ENCODE measurements at places on chromosomes 6 and 20. TPM values are rescaled to one million over a fixed set of nuclear protein-coding genes. Genes with fewer than 3 reads are reported as not detected.
A peak's percentile ranks its signal among the peaks of the same experiment; 100 is the strongest.

FRMD1 gene
- total RNA-seq: 0.96 TPM

FOXF2 gene
- total RNA-seq: 0.73 TPM

PDE7B gene
- 5.1 TPM for total RNA-seq

FNDC1 gene
- total RNA-seq: 0.33 TPM

DNA sequence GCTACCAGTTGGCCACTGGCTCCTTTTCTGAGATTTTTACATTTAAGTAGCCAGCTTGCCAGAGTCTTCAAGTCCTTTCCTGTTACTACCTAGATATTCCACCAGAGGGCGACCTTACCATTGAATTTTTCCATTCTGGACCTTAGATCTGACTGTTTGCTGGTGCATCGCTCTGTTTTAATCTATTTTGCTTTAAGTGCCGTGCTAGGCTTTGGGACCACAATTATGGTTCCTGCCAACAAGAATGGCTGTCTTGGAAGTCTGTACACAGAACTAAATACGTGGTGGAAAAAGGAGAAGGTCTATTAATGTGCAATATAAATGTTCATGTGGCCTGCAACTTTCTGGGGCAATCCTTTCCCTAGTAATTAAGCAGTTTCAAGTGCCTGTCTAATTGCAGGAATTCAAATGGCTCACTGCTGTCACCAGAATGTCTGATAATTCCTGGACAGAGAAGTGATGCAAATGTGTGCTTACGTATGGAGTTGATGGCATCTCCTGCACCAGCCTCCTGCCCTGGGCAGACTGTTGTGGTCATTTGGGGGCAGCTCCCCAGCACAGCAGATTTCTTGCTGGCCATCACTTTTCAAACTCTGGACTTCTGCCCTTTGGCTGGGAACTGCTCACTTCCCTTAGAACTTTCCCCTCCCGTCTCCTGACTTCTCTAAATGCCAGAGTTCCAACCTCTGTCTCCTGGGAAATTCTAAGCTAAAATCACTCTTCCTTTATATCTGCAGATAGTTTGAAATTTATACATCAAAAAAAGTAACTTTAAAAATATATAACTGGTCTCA is 5.6 kb upstream of the HLA-DOA start:
- DNase-seq: no peak
- H3K27me3 ChIP-seq: no peaks in the 10 kb centered on the region
- no peaks in the 10 kb centered on the region for H3K4me1 ChIP-seq
- H3K4me3 ChIP-seq: no peak overlapping the region
- no peak overlapping the region for H3K27ac ChIP-seq
- no peaks in the 10 kb centered on the region for H3K36me3 ChIP-seq

DNA sequence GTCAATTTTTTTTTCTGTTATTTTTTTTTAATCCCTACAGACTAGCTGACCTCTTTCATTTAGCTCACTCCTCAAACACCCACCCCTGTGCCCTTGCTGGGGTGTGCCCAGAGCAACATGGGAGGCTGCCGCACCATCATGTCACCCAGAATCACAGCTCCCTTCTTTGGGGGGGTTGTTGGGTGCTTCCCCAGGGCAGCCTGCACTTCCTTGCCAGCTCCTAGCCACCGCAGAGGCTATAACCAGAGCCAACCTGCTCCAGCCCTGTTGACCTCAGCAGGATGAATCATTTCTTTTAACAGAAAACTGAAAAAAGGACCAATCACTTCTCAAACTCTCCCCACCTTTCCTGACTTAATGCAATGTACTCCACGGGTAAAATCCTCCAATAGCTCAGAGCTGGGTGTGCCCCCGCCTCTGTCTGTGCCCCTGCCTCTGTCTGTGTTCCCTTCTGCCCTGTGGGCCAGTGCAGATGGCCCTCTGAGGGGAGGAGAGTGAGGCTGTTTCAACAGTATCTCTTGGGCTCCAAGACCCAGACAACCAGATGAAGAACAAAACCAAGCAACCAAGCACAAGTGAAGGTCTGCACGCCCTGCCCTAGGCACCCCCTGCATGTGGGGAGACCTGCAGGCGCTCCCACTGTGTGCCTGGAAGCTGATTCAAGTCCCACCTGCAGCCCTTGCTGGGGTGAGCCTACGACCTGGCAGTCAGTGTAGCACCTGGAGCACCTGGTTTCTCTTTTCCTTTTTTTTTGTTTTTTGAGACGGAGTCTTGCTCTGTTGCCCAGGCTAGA is 67.7 kb downstream of the PYGB start:
- H3K27me3 ChIP-seq: no peaks in the 10 kb centered on the region
- H3K36me3 ChIP-seq: no peaks in the 10 kb centered on the region
- no peak overlapping the region for H3K4me3 ChIP-seq
- DNase-seq: no peak
- no peak overlapping the region for H3K27ac ChIP-seq
- H3K4me1 ChIP-seq: peaks cover 7% of the 10 kb centered on the region

DNA sequence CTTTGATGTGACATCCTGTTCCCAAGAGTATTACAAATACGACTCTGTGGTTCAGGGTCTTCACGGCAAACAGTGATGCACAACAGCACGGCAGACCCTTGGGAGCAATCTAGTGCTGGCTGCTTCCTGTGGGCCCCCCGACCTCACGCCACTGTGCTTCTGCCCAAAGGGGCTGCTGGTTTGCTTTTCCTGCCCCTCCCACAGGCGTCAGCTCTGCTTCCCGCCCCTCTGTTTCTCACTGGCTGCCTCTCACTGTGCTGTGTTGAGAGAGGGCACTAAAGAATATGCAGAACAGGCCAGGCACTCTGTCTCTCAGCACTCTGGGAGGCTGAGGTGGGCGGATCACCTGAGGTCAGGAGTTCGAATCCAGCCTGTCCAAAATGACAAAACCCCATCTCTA is 554.5 kb upstream of the AGPAT4 start:
- H3K27ac ChIP-seq: no peak overlapping the region
- H3K27me3 ChIP-seq: no peaks in the 10 kb centered on the region
- H3K4me1 ChIP-seq: no peaks in the 10 kb centered on the region
- DNase-seq: no peak
- no peak overlapping the region for H3K4me3 ChIP-seq
- no peaks in the 10 kb centered on the region for H3K36me3 ChIP-seq

DNA sequence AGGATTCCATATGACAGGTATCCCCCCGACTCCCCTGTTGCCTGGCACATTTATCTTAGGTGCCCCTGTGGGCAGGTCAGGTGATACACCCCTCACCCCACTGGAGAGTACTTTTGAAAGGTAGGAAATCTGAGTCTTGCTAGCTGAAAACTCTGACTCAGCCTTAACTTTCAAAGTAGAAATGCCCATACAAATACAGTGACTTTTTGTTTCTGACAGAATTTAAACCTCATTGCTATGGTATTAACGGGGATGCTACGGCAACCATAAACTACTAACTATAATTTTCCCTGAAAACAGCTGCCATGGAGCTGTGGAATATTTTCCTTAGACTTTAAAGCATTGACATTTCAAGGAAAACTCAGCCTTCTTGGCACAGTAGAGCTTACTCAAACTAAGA is 536.0 kb downstream of the RFPL4B start:
- no peaks in the 10 kb centered on the region for H3K27me3 ChIP-seq
- H3K4me1 ChIP-seq: no peaks in the 10 kb centered on the region
- H3K27ac ChIP-seq: no peak overlapping the region
- no peak overlapping the region for H3K4me3 ChIP-seq

GRCh38 chr6:150696190-150696589 is 96.5 kb downstream of the PLEKHG1 start:
- H3K36me3 ChIP-seq: no peaks in the 10 kb centered on the region
- H3K4me1 ChIP-seq: no peaks in the 10 kb centered on the region
- no peak overlapping the region for H3K27ac ChIP-seq
- no peaks in the 10 kb centered on the region for H3K27me3 ChIP-seq
- no peak for DNase-seq

- H3K36me3 ChIP-seq: no peaks in the 10 kb centered on the region
- DNase-seq: no peak
- H3K27ac ChIP-seq: peak overlapping the region; percentile 75
- no peaks in the 10 kb centered on the region for H3K27me3 ChIP-seq
- no peaks in the 10 kb centered on the region for H3K4me1 ChIP-seq
Observed at GRCh38 chr20:57048027-57048869, 218.2 kb downstream of the BMP7 start.

GRCh38 chr6:4678506-4679300 is 97.5 kb upstream of the CDYL start:
- H3K36me3 ChIP-seq: no peaks in the 10 kb centered on the region
- no peaks in the 10 kb centered on the region for H3K27me3 ChIP-seq
- no peaks in the 10 kb centered on the region for H3K4me1 ChIP-seq
- no peak overlapping the region for H3K4me3 ChIP-seq

- no peaks in the 10 kb centered on the region for H3K4me1 ChIP-seq
- H3K4me3 ChIP-seq: no peak overlapping the region
- peak overlapping the region; percentile 38 for H3K27ac ChIP-seq
- no peaks in the 10 kb centered on the region for H3K36me3 ChIP-seq
- no peaks in the 10 kb centered on the region for H3K27me3 ChIP-seq
- no peak for DNase-seq
Observed at GRCh38 chr20:45450097-45450818, 19.3 kb upstream of the WFDC2 start.

DNA sequence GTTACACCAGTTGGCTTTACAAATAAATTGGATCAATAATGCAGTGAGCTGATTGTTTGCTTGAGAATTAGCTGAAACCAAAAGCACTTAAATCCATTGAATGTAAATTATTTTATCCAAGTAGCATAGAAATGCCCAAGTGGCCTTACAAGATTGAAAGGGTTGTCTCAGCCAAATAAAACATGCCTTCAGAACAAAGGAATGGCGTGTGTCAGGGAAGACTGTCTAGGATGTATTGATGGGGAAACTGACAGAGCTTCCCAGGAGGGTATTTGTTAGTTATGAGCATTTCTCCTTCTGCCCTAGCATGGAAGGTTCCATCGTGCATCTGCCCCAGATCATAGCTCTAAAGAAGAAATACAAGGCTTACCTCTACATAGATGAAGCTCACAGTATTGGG is 103.9 kb upstream of the ISM1 start:
- H3K4me3 ChIP-seq: no peak overlapping the region
- H3K27me3 ChIP-seq: no peaks in the 10 kb centered on the region
- no peaks in the 10 kb centered on the region for H3K36me3 ChIP-seq
- H3K27ac ChIP-seq: no peak overlapping the region
- no peak for DNase-seq
- H3K4me1 ChIP-seq: no peaks in the 10 kb centered on the region

GRCh38 chr6:81638366-81638765 is 114.1 kb downstream of the TENT5A start:
- H3K27ac ChIP-seq: no peak overlapping the region
- H3K36me3 ChIP-seq: no peaks in the 10 kb centered on the region
- no peak for DNase-seq
- H3K27me3 ChIP-seq: no peaks in the 10 kb centered on the region
- H3K4me1 ChIP-seq: no peaks in the 10 kb centered on the region

- no peak overlapping the region for H3K27ac ChIP-seq
- no peak overlapping the region for H3K4me3 ChIP-seq
- H3K36me3 ChIP-seq: no peaks in the 10 kb centered on the region
- DNase-seq: no peak
Observed at GRCh38 chr6:113982055-113982550, 11.2 kb upstream of the HDAC2 start.

DNA sequence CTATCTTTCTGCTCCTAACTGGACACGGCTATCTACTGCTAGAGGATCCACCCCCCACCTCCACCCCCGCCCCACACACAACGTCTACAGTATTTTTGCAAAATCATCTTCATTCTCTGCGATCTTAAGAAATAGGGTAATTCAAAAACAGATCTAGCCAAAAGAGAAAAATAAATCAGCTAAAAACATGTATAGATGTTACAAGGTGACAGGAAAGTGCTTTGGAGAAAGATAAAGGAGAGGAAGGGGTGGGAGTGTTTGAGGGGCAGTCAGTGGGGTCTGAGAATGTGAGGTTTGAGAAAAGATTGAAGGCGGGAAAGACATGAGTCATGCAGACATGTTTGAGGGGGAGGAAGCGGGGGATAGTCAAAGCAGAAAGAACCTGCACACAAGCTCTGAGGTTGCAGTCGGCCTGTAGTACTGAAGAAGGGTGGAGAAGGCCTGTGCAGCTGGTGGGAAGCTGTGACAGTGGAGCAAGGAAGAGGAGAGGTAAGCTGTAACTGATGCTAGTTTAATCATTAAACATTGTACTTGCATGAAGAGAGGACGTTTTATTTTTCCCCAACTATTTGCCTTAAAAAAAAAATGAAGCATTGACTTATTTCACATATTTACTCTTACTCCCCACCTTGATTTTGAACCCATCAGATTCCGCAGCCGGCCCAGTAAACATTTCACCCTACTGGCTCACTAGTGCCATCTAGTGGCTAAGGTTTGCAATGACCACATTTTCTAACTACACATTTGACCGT is 332.6 kb downstream of the ADGRB3 start:
- H3K4me3 ChIP-seq: no peak overlapping the region
- no peaks in the 10 kb centered on the region for H3K36me3 ChIP-seq
- H3K27ac ChIP-seq: no peak overlapping the region
- DNase-seq: peak; percentile 18
- H3K27me3 ChIP-seq: no peaks in the 10 kb centered on the region

GRCh38 chr20:54061101-54061881 is 9.1 kb downstream of the BCAS1 start:
- no peaks in the 10 kb centered on the region for H3K4me1 ChIP-seq
- H3K36me3 ChIP-seq: no peaks in the 10 kb centered on the region
- H3K27me3 ChIP-seq: no peaks in the 10 kb centered on the region
- no peak overlapping the region for H3K27ac ChIP-seq
- H3K4me3 ChIP-seq: no peak overlapping the region

DNA sequence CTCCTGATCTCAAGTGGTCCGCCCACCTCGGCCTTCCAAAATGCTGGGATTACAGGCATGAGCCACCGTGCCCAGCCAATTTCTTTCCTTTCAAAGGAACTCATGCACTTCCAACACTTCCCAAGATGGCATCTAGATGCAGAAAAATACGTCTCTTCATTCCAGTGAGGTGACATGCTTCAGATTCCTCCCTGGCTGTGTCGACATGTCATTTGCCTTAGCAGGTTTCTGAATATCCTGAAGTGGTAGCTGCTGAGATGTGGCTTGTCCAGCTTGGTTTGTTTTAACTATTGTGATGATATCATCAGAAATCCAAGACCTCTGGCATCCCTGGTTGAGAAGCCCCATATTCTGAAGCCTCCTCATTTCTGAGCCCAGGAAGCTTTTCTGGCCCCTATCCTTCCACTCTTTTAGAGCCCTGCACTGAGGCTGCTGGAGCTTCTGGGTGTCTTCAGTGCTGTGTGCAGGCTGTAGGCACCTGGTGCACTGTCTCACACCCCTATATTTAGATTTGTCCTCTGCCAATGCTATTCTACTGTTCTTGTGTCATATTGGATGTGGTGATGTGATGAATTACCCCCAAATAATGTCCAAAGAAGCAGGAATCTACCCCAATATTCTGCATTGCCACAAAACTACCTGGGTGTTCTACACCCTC is 73.3 kb upstream of the E2F3 start:
- no peaks in the 10 kb centered on the region for H3K36me3 ChIP-seq
- no peaks in the 10 kb centered on the region for H3K27me3 ChIP-seq
- H3K27ac ChIP-seq: no peak overlapping the region
- no peak for DNase-seq

- H3K27me3 ChIP-seq: no peaks in the 10 kb centered on the region
- no peak for DNase-seq
- no peak overlapping the region for H3K4me3 ChIP-seq
Observed at GRCh38 chr6:53986721-53987521, 124.3 kb upstream of the MLIP start.

- no peak overlapping the region for H3K27ac ChIP-seq
- H3K27me3 ChIP-seq: no peaks in the 10 kb centered on the region
- no peak for DNase-seq
- no peaks in the 10 kb centered on the region for H3K36me3 ChIP-seq
- H3K4me3 ChIP-seq: no peak overlapping the region
Observed at GRCh38 chr6:107353773-107354382, 105.5 kb downstream of the PDSS2 start.

- no peaks in the 10 kb centered on the region for H3K4me1 ChIP-seq
- no peak for DNase-seq
- H3K27me3 ChIP-seq: no peaks in the 10 kb centered on the region
- H3K36me3 ChIP-seq: no peaks in the 10 kb centered on the region
Observed at GRCh38 chr20:12219798-12220197, 302.1 kb downstream of the BTBD3 start.
